ENCODE measurements at places on chromosomes 1 and 21.
A peak's percentile ranks its signal among the peaks of the same experiment; 100 is the strongest.

GRCh38 chr1:112026016-112026415, 36.5 kb upstream of the KCND3 start:
- no peak for DNase-seq

DNA sequence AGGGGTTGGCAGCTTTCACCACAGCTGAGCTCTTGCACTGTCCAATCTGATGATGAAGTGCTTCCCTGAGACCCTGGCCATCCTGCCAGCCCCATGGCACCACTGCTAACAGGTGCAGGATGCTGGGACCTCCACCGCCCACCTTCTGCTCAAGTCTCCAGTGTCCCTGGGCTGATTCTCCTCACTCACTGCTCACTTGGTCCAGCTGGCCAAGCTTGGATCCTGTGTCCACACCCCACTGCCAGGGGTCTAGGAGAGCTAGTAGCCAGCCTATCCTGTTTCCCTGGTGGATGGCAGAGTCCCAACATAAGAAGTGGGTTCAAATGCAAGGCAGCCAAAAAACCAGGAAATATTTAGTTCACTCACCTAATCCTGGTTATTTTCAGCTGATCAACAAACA, 217.2 kb upstream of the IRF2BP2 start:
- DNase-seq: no peak

DNA sequence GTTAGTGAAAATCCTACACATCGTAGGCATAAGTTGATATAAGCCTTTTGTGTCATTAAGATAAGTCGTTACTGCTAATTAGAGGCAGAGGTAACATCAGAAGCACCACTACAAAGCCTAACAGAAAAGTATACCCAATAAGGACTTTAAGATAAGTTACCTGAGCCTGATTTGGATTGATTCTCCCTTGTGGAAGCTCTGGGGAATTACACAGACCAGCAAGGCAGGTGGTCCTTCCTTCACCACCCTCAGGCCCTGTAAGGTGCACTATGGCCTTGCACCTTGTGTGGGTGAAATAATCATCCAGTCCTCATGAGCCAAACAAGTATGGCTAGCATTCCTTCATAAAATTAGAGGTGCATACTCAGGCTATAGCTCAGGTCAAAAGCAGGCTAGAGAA, 166.7 kb upstream of the CHRM3 start:
- no peak for DNase-seq

GRCh38 chr1:61261595-61261994, 179.2 kb downstream of the NFIA start:
- DNase-seq: no peak

- DNase-seq: no peak
Measured at GRCh38 chr1:59845091-59845490, 30.3 kb downstream of the HOOK1 start.

GRCh38 chr1:198523182-198523950, 17.1 kb downstream of the ATP6V1G3 start:
- no peak for DNase-seq

GRCh38 chr1:200112290-200112689, 84.8 kb downstream of the NR5A2 start:
- DNase-seq: no peak

- DNase-seq: peak; percentile 93
Measured at GRCh38 chr1:151945725-151946722, 36.7 kb upstream of the THEM4 start.

DNA sequence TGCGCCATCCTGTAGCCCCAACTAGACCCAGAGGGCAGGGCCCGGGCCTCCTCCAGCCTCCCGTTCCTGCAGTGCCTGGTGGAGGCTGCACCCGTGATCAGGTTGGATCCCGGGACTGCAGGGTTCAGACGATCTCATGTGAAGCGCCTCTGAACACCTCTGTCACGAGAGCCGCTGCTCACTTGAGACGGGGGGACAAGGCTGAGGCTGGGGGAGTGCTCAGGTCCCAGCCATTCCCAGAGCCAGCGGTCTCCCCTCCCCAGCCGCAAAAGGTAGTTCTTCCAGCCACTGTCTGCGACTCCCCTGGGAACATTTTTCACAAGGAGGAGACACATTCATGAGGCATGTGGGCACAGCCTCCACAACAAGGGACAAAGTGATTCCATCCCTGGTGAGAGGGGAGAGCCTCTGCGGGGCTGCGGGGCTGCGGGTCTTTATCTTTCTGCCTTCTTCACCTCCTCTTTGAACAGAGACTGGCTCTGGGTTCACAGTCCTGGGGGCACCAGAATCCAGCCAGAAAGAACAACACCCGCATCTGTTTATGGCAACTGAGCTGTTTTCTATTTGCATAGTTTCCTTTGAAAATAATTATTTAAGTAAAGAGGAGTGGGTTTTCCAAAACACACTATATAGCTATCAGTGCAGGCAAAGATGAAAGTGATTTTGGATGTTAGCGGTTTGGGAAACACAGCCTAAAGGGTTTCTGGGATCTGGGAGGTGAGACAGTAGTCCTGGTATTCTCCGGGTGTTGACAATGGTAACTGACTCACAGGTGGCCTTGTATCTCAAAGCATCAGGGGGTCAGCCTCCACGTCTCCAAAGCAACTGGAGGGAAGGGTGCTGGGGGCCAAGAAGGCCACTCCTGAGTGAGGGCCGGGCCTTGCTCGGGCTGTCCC, 13.0 kb upstream of the LDLRAP1 start:
- DNase-seq: no peak

GRCh38 chr1:91791691-91792488, 94.1 kb downstream of the TGFBR3 start:
- DNase-seq: peak; percentile 8

- no peak for DNase-seq
Measured at GRCh38 chr1:22888320-22889075, 84.2 kb downstream of the LACTBL1 start.

DNA sequence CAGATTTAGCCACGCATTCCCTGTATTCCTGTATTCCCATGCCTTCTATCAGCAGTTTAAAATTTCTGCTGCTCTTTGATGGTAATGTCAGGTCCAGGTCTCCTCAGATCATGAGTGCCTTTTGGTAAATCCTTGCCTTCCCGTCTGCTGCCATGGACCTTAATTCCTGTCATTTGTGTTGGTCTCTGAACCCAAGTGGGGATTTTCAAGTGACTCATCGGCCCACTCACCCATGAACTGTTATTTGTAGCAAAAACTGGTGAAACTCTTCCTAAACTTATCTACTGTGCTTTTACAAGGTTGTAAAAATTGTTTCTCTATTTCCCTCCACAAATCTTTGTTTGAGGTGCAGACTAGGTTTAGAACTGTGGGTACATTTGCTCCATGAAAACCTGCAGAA, 47.4 kb downstream of the ACTN2 start:
- DNase-seq: no peak

Measured in effector memory CD8-positive, alpha-beta T cell (primary cell).